A172 (cell line): ENCODE measurements at places on chromosomes 7 and 10. TPM values are rescaled to one million over a fixed set of nuclear protein-coding genes. Genes with fewer than 3 reads are reported as not detected.

Gene LRRC17
- total RNA-seq = 843 and 845 TPM in 2 replicates

DNA sequence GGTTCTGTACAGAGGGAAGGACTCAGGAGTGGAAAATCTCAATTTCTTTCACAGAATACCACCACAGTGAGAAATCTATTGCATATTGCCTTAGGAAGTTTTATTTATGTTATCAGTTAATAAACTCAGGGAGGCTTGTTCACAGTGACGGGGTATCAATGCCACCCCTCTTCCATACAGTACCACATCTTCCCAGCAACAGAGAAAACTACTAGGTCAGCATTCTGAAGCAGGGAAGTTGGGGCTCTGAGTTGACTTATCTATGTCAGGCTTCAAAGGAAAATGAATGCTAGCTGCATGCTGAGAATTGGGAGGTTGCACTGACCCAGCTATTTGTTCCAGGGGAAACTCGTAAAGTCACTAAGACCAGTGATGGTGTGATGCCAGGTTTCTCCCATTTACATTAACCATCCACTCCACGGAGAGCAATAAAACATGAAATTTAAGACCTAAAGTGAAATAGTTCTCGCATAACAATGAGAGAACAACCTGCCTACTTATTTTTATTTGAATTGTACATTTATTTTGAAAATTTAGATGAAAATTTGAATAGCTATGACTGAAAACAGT, 266.7 kb downstream of the RNLS start:
- DNase-seq = no peak

Gene FOXI2
- total RNA-seq = not detected in 2 replicates

GRCh38 chr7:74225400-74225799, 15.6 kb downstream of the LAT2 start:
- no peak for DNase-seq

DNA sequence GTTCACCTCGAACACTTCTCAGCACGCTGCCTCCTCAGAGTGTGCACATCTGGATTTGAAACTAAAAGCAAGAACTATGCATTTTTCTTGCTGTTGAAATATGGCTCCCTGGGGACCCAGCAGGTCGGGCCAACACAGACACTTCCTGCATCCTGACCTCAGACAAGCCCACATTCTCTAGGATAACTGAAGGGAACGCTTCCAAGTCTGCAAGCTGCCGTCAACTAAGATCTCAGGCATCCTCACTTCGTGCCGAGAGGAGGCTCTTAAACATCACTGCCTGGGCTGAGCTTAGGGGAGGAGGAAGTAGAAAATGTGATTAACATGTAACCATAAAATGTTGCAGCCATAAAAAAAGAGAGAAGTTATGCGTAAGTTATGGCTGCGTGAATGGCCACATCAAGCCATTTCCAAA, 65.5 kb downstream of the PYROXD2 start:
- peak; percentile 93 for DNase-seq

DNA sequence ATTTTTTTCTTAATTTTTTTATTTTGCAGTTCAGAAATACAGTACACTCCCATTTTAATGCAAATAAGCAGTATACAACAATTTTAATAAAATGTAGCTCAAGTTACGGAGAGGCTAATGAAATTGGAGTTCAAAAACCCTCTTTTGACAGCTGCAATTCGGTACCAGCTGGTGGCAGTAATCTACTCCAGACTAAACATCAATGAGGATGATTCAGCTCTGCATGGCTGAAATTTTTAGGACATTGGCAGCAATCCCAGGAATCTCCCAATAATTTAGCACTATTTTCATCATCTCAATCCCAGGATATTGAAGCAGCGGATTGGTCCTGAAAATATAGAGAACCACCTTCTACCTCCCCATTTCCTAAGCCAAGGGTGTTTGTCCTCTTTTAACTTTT, 278.8 kb downstream of the CACNA2D1 start:
- peak; percentile 13 for DNase-seq

Gene TRIM50
- not detected in 2 replicates for total RNA-seq

GRCh38 chr10:14009371-14010100, 321.2 kb downstream of the FRMD4A start:
- peak; percentile 77 for DNase-seq

DNA sequence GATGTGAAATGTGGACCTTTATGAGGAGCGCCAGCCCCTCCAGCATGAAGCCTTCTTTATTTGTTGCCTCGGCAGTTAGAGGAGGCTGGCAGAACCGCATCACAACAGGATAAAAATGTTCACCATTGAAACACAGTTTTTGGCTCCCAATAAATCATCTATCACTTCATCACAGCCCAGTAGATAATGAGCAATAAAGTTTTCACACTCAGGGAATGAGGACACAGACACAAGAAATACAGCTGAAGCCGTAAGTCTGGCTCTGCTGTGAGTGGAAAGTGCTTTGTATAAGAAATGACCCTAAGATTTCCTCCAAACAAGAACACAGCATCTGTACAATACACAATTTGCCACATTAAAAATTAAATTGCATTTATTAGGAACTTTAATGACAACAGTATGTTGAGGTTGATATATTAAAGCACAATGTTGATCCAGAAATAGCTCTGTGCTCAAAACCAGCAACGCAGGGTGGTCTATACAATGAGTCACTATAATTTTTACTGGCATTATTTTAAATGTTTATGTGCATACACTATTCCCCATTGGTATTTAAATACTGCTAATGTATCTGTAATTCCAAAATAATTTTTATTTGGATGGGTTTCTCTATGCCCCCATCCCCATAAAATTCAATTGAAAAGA, 301.8 kb upstream of the MGMT start:
- no peak for DNase-seq

Gene TNKS2
- 31.3 and 32.1 TPM in 2 replicates for total RNA-seq

GRCh38 chr7:50428911-50429310, 21.2 kb downstream of the FIGNL1 start:
- no peak for DNase-seq

DNA sequence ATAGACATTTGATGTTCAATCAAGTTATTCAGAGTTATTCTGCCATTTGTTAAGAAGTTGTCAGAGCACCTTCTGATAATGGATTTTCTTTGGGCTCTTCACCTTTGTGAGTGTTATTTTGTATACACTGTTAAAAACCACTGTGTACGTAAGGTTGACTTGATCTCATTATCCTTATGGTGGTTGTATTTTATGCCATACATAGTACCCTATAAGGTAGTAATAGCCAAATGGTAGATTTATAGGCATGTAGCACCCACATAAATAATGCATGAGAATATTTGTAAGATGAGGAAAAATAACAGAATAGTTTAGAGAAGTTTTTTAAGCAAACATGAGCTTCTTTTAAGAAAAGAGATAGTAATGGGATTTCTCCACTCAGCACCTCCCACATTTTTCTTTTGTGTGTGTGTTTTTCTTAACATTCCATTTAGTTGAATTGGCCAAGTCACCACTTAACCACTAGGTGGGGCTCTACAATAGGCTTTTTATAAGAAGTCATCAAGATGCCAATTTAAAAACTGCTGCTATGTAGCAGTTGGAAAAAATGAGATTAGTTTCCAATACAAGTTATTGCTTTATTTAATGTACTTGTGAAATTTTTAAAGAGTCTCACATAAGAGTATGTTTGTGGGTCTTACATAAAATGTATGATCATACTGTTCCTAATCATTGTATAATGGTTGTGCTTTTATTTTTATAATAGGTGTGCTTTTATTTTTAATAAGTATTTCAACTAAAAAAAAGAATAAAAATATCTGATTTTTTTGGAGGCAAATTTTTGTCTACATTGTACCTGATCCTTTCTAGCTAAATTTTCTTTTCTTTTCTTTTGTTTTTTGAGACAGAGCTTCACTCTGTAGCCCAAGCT, 41.1 kb upstream of the STMP1 start:
- DNase-seq = peak; percentile 77

DNA sequence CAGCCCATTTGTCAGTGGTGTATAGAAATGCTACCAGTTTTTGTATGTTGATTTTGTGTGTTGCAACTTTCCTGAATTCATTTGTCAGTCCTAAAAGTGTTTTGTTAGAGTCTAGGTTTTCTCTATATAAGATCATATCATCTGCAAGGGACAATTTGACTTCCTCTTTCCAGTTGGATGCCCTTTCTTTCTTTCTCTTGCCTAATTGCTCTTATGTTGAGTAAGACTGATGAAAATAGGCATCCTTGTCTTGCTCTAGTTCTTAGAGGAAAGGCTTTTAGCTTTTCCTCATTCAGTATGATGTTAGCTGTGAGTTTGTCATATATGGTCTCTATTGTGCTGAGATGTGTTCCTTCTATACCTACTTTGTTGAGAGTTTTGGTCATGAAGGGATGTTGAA, 161.7 kb upstream of the TPK1 start:
- no peak for DNase-seq

DNA sequence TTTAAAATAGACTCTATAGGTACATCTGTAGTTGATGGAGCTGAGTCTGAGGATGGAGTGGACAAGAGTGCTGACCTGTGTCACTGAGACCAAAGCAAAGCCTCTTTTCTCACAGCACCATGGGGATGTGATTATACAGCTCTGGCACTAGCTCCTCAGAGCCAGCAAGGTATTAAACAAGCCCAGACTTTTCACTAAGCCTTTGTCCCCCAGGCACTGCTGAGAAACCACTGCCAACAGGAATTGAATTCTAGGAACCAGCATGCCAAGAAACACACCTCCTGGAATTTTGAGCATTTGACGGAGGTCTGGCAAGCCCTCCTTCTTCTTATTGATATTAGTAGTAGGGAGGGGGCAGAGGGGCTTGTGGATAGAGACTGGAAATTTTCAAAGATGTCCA, 147.0 kb downstream of the C1GALT1 start:
- DNase-seq = no peak

- no peak for DNase-seq
These were observed 153.9 kb downstream of the DNAJC1 start for GRCh38 chr10:21849607-21850006.

DNA sequence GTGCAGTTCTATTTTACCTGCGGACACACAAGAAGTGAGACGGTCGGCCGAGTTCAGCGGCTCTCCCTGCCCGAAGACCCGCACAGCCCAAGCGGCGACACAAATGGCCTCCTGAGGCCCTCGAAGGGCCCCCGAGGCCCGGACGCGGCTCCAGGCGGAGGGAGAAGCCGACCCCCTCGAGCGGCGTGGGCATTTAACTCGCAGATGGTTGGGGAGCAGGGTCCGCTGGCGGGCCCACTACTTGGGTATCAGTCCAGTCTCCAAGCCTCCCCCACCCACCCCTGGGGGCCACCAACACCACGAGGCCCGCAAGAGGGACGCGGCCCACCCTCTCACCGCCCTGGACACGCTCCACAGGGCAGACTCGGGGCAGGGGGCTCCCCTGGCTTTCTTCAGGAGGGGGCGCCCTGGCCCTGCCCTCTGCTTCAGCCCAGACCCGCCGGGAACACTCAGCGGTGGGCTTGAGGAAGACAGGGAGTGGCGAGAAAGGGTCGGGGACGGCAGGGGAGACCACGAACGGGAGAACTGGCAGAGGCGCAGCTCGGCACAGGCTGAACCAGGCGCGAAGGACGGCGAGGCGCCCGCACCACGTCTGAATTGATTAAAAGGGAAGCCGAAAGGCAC, 1.7 kb downstream of the IGF2BP3 start:
- DNase-seq = no peak

Gene SH2D4B
- 0.07 and 0.53 TPM in 2 replicates for total RNA-seq

- DNase-seq = no peak
These were observed 379.7 kb downstream of the RPS24 start for GRCh38 chr10:78413076-78414055.

GRCh38 chr7:148914208-148914777, 30.2 kb upstream of the EZH2 start:
- peak; percentile 69 for DNase-seq

- DNase-seq = no peak
These were observed 174.0 kb upstream of the NEBL start for GRCh38 chr10:21071001-21071673.

Gene KIF11
- total RNA-seq = 68.6 and 74.3 TPM in 2 replicates

Gene CEP55
- 193 and 250 TPM in 2 replicates for total RNA-seq

- DNase-seq = no peak
These were observed 9.0 kb upstream of the SMNDC1 start for GRCh38 chr10:110313674-110314073.

DNA sequence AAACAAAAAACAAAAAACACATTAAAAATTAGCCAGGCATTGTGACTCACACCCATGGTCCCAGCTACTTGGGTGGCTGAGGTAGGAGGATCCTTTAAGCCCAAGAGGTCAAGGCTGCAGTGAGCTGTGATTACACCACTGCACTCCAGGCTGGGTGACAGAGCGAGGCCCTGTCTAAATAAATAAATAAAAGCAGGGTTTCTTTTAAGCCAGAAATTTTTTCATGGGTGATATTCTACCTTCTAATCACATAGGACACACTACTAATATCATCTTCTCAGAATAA, 14.2 kb upstream of the SVIL start:
- no peak for DNase-seq

DNA sequence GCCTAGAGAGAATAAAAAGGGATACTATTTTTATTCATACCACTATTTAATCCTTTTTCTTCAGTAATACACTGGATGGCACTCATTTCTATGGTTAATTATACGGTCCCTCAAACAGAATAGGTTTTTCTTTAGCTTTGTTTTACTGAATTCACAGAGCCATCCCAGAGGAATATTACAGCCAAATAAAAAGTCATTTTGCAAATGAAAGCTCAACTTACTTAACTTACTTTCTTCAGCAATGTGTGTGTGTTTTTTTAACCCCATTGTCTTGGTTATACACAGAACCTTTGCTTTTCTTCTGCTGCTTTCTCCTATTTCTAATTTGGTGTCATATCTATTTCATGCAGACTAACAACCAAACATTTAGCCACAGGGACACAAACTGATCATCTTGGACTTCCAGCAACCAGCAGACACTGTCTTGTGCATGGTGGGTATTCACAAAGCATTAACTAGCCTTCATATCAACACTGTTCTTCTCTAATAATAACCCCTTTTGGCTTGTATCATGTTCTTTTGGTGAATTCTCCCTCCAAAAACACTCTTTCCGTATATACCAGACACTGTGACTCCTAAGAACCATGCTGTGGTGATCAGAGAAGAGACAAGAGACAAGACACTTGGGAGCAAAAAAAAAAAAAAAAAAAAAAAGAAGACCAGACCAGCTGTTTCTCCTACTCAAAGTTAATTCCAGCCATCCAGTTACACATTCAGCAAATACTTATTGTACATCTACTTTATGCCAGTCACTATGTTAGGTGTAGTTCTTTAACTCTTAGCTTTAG, 40.4 kb downstream of the PIP4K2A start:
- DNase-seq = no peak

Gene TMEM178B
- 0.34 and 0.50 TPM in 2 replicates for total RNA-seq

- DNase-seq = peak; percentile 34
These were observed 60.0 kb upstream of the ORC5 start for GRCh38 chr7:104267701-104268368.

Gene MCM10
- total RNA-seq = 33.6 and 34.4 TPM in 2 replicates

DNA sequence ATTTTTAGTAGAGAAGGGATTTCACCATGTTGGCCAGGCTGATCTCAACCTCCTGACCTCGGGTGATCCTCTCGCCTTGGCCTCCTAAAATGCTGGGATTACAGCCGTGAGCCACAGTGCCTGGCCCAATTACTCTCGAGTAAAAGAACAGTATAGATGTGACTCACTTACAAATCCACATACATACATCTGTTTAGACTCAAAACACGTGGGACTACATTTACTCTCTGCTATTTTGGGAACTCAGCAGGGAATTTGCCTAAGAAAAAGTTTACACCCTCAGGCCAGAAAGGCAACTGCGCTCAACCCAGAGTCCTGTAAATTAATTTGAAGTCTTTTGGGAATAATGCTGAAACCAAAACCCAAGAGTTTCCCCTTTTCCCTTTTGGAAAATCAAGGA, 289.7 kb downstream of the KLF6 start:
- no peak for DNase-seq

GRCh38 chr7:65980478-65981250, 1.3 kb downstream of the GUSB start:
- peak; percentile 64 for DNase-seq

GRCh38 chr7:66779669-66780409, 39.3 kb downstream of the RABGEF1 start:
- DNase-seq = no peak

Gene MAGI2
- total RNA-seq = 1.4 and 1.5 TPM in 2 replicates

Gene LRRC4
- total RNA-seq = 0.34 and 0.50 TPM in 2 replicates
